ENCODE measurements at places on chromosomes 11 and 22. TPM values are rescaled to one million over a fixed set of nuclear protein-coding genes. Genes with fewer than 3 reads are reported as not detected.

Gene C11orf97
- not detected for total RNA-seq

Gene VPS26B
- total RNA-seq: 38.2 TPM

Gene NXPE4
- total RNA-seq: not detected

Gene TTC36
- 0.47 TPM for total RNA-seq

Gene MUC2
- total RNA-seq: 0.06 TPM

Gene MCHR1
- total RNA-seq: 11.2 TPM

Gene MS4A14
- total RNA-seq: not detected

Gene LAYN
- total RNA-seq: 0.67 TPM

All from SJCRH30 (cell line).